Endodermal cell (in vitro differentiated cells): ENCODE measurements at places on chromosomes 4 and X. TPM values are rescaled to one million over a fixed set of nuclear protein-coding genes. Genes with fewer than 3 reads are reported as not detected.

DNA sequence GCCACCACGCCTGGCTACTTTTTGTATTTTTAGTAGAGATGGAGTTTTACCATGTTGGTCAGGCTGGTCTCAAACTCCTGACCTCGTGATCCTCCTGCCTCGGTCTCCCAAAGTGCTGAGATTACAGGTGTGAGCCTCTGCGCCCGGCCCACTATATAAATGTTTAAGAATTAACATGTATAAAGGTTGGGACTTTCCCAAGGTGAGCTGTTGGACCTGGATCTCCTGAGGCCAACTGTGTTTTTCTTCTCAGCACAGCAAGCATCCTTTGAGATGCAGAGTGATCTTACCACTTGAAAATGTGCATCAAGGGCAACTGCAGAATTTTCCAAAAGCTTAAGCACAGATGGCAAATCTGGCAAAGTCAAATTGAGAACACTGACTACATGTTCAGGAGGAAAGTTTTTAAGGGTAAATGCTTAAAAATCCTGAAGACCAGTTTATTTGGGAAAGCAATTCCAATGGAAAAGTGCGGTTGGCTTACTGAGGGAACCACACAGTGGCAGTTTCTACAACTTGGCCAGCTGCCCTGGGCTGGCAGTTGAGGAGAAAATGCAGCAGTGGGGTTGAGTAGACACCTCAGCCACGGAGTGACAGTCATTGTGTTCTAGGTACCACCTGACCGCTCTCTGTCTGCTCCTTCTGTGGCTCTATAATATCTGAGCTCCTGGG lies 168.9 kb downstream of the CBR4 start:
- H3K4me1 ChIP-seq, result no peaks in the 10 kb centered on the region
- H3K27ac ChIP-seq, result no peak overlapping the region
- H3K36me3 ChIP-seq, result peaks cover 62% of the 10 kb centered on the region

DNA sequence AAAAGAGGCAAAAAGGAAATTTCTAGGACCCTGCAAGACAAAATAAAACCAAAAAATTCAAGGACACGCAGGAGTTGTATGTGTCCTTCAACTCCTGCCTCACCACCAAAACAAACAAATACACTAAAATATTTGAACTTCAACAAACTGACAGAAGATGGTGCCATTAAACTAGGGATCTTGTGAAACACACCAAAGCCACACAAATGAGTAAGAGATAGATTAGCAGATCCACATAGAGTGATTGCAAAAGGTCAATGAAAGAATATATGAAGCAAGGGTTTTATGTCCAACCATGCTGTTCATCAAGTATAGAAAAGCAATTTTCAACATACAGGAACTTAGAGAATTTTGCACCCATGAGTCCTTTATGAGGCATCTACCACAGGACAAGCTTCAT lies 40.1 kb upstream of the SCML1 start:
- H3K4me1 ChIP-seq, result no peaks in the 10 kb centered on the region
- no peaks in the 10 kb centered on the region for H3K36me3 ChIP-seq
- DNase-seq, result no peak
- no peak overlapping the region for H3K27ac ChIP-seq

DNA sequence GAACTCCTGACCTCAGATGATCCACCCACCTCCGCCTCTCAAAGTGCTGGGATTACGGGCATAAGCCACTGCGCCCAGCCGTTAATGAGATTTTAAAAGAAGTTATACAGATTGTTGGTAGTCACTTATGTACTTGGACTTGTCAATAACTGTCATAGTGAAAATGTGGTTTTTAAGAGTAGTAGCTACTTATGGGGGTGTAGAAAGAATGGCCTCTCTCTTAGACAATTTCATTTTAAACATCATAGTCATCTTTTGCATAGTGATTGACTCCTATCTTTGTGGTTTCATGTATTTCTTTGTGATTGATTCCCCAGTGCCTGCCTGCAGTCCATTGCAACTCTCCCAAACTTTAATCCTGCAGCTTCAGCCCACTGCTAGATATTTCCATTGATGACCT lies 17.4 kb downstream of the FAM199X start:
- DNase-seq, result no peak
- no peaks in the 10 kb centered on the region for H3K27me3 ChIP-seq
- no peaks in the 10 kb centered on the region for H3K4me1 ChIP-seq
- H3K36me3 ChIP-seq, result peaks cover 21% of the 10 kb centered on the region
- H3K27ac ChIP-seq, result no peak overlapping the region
- no peak overlapping the region for H3K4me3 ChIP-seq

GRCh38 chrX:136431625-136432024 lies 56.1 kb upstream of the BRS3 start:
- H3K4me1 ChIP-seq, result no peaks in the 10 kb centered on the region
- H3K27me3 ChIP-seq, result no peaks in the 10 kb centered on the region
- no peak for DNase-seq
- H3K4me3 ChIP-seq, result no peak overlapping the region
- H3K27ac ChIP-seq, result no peak overlapping the region

The PGAM4 gene
- 0.61 TPM in 1 of 3 replicates, not detected in the others for total RNA-seq
